Tongue (tissue), 3 donors: ENCODE measurements at places on chromosomes 5 and 9. TPM values are rescaled to one million over a fixed set of nuclear protein-coding genes. Genes with fewer than 3 reads are reported as not detected.
A peak's percentile ranks its signal among the peaks of the same experiment; 100 is the strongest.

DNA sequence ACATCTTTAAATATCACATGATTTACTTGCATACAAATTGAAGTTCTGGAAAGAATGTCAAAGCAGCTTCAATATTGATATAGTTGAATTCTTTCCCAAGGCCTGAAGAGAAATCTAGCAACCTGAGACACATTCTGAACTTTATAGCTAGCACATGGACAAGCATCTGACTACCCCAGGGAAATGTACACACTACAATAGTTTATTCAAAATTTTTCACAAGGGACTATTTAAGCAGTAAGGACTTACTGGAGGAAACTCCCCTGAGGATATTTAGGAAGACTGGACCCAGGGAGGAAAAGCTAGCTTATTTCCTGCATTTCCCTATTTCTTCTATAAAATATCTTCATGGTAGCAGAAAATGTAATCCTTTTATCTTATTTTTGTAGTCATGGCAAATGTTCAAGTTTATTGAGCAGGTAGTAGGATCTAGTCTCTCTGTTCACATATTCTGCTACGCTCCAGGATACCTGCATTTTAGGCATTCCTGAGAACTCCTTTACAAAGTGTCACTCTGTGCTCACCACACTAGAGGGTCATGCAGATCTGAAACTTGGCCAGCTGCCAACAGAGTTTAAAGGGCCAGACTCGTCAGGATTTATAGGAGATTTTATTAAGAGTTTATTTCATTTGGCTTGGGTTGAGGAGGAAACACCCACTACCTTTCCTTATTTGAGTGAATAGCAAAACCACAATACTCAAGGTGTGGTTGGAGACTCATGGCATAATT, 348.4 kb upstream of the FTMT start:
- DNase-seq: peak; percentile 67

- no peak for DNase-seq
Measured at GRCh38 chr5:31598640-31599611, 40.0 kb upstream of the PDZD2 start.

- DNase-seq: no peak
Measured at GRCh38 chr9:11352612-11353011, 739.8 kb upstream of the PTPRD start.

DNA sequence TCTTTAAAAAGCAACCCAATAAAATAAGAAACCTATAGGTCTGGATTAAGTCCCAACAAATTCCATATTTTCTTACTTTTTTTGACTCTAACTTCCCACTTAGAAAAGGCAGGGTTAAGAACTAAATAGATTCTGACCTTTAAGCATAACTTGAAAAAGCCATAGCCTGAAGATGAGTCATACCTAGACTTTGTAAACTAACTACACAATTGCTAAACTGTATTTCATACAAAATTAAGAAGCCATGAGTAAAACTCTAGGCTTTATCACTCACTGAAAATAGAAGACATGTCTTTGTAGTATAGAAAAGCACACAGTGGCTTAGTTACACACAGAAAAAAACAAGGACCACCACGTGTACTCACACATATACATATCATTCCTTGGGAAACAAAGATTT, 51.5 kb downstream of the MLLT3 start:
- DNase-seq: no peak

DNA sequence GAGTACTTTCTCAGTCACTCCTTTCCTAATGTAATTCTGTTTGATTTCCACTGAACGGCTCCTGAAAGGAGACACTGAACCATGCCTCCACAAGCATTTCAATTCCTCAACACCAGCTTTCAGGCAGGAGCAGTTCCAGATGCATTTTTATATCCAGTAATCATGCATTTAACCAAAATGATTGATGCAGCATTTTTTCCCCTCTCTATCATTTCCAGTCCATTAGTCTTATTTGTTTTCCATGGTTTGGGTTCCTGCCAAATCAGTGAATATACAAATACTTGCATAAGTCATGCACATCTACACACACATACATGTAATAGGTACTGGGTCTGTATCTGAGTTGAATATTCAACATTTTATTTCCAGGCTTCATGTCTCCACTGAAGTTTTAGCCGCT, 122.7 kb downstream of the GRIA1 start:
- no peak for DNase-seq

DNA sequence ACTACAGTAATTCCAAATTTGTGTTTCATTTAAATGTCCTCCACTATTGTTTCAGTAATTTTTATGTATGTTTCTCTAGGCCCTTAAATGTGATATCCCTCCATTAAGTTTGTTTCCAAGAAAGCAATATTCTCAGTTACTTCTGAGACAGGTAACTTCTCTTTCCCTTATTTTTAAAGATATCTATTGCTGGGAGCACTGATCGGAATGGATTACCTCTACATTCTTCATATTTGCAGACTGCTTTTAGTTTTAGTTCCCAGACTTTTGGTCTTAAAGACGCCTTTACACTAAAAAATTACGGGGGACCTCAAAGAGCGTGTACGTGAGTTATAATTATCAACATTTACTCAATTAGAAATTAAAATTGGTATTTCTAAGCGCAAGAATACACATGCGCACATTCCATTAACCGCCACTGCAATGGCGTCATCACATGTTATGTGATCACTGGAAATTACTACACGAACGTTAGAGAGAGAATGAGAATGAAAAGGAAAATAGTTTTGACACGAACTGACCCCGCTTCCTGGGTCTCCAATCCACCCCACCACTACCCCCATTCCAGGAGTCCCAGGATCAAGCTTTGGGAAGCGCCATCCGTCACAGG, 519 bp upstream of the RAD50 start:
- DNase-seq: peak; percentile 1

- DNase-seq: no peak
Measured at GRCh38 chr5:130890610-130891009, 274.4 kb downstream of the HINT1 start.

- DNase-seq: peak; percentile 60
Measured at GRCh38 chr5:135364421-135365262, 34.4 kb downstream of the MACROH2A1 start.

DNA sequence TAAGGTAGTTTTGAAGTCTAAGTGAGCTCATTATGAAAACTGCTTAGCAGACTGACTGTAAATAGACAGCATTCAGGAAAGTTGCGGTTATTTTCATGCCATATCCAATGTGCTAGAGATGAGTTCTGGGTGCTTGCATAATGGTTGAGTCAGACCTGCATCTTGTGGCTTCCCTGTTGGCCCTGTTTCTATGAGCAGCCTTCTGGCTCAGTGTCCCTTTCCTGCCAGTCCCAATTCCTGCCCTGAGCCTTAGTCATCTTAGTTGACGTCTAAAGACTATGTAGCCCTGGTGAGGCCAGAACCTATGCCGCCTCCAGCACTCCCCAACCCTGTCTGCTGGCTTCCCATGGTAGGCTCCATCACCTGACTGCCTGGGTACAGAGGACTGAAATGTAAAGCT, 76.3 kb upstream of the TNFSF8 start:
- no peak for DNase-seq

- no peak for DNase-seq
Measured at GRCh38 chr9:114250648-114251047, 72.2 kb upstream of the ORM1 start.

GRCh38 chr9:87428659-87429058, 69.0 kb upstream of the DAPK1 start:
- no peak for DNase-seq

- no peak for DNase-seq
Measured at GRCh38 chr9:37100327-37100726, 20.0 kb upstream of the ZCCHC7 start.

- DNase-seq: peak; percentile 89
Measured at GRCh38 chr9:97293207-97293721, 14.2 kb upstream of the CCDC180 start.

DNA sequence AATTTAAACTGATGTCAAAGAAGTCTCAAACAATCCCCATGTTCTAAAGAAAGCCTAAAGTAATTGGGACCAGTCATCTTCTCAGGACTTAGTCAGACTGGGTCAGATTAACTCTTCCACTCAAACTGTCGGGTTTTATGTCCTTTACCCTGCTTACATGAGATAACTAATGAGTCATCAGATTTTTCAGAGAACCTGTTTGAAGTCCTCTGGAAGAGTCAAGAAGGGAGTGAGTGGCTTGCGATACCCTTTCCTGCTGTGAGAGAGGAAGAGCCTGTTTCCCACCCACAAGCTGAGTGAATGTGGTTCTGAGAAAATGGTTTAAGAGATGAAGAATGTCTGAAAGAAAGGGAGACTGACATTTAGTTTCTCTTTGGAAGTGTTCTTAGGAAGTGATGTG, 1866.7 kb upstream of the C9orf72 start:
- DNase-seq: no peak

GRCh38 chr9:117927354-117927753, 223.2 kb downstream of the TLR4 start:
- no peak for DNase-seq

DNA sequence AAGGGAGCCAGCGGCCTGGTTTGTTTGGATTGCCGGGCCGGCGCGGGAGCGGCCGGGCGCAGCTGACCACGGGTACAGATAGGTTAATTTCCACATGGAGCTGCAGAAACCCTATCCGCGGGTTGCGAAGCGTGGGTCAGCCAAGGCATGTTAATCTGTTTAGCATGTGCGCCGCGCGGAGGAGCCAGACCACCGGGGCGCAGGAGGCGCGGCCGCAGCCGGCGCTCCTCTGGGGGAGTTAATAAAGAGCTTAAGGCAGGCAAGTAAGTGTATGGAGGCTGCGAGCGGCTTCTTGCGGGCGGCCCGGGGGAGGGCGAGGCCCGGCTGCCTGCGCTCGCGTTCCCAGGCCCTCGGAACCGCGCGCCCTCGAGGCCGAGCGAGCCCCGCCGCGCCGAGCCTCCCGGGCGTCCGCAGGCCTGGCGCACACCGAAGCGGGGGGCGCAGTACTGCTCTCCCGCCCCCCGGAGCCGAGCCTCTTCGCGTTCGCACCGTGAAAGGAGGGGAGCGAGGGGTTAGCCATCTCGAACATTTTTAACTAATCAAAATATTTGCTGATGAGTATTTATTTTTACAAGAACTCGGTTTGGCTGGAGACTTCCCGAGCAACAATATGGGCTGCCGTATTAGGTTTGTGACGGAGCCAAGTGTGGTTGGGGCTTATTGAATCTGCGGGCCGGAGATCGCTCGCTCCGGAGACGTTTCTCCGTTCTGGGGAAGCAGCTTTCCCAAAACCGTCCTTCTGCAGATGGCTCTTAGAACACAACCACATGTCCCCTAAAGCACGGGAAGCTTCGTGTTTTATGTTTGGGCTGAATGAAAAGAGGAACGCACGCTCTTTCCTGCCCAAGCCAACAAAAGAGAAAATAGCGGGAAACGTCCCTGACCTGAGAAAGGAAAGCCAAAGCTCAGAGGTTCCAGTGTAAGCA, 28.8 kb downstream of the FOXD1 start:
- peak; percentile 89 for DNase-seq

DNA sequence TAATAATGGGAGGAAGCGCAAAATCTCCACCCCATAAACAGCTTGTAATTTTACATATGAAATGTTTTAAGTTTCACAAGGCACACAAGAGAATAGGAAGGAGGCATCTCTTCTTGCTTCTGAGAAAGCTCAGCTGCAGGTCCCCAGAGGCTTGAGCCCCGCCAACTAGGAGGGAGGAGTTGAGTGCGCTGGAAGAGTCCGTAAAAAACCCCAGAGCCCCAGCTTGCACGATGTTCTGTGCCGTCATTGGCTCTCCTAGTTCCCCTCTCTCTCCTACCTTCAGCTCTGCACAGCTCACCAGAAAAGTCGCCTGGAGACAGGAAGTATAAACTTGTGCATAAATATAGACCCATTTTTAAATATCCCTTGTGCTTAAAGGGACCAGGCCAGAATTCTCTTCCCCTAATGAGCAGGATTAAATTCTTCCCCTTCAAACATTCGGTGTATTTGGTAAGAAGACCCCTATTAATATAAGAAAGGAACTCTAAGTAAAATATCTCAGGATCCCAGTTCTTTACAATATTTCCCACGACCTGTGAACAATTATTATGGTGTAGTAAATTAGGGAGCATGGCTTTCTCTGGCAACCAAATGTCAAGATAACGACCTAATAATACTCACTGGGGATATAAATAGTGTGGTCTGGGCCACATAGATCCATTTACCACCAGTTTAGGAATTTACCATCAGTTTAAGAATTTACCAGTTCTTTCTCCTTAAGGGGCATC, 13.7 kb downstream of the GLRX start:
- peak; percentile 83 for DNase-seq

DNA sequence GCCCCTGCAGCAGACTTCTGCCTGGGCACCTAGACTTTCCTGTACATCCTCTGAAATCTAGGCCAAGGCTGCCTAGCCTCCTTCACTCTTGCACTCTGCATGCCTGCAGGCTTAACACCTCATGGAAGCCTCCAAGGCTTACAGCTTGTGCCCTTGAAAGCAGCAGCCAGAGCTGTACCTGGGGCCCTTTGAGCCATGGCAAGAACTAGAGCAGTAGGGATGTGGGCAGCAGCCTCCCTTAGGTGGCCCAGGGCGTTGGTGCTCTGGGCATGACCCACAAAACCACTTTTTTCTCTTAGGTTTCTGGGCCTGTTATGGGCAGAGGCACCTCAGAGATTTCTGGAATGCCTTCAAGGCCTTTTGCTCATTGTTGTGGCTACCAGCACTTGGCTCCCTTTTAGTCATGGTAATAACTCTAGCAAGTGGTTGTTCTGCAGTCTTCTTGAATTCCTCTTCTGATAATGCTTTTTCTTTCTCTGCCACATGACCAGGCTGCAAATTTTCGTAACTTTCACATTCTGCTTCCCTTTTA, 606.2 kb downstream of the TLE4 start:
- no peak for DNase-seq

GRCh38 chr9:35690614-35691333, 1.0 kb upstream of the TPM2 start:
- DNase-seq: peak; percentile 91

GRCh38 chr9:29069376-29069775, 1496.1 kb upstream of the C9orf72 start:
- DNase-seq: no peak

DNA sequence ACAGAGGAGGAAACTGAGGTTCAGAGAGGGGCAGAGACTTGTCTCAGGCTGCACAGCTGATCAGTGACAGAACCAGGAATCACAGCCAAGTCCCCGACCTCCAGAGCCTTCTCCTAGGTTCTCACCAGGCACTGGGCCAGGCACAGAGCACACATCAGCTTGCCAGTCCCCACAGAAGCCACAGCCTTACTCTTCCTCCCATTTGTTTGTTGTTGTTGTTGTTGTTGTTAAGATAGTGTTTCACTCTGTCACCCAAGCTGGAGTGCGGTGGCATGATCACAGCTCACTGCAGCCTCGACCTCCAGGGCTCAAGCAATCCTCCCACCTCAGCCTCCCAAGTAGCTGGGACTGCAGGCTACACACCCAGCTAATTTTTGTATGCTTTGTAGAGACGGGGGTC, 41.4 kb downstream of the NAIF1 start:
- no peak for DNase-seq

RGS7BP gene
- 2.2 TPM for total RNA-seq

ERMP1 gene
- total RNA-seq: 24.3 TPM
